Left kidney (tissue), 8 donors: ENCODE measurements at places on chromosomes 5 and 9. TPM values are rescaled to one million over a fixed set of nuclear protein-coding genes. Genes with fewer than 3 reads are reported as not detected.

Gene PRSS3
- polyA plus RNA-seq: 3.6 TPM

Gene NIPAL4
- polyA plus RNA-seq: 0.58 TPM

Gene CDH10
- polyA plus RNA-seq: 7.7 TPM

Gene PCYOX1L
- polyA plus RNA-seq: 19.2 TPM

Gene ZBED3
- polyA plus RNA-seq: 40.3 TPM

Gene MYORG
- polyA plus RNA-seq: 9.3 TPM

DNA sequence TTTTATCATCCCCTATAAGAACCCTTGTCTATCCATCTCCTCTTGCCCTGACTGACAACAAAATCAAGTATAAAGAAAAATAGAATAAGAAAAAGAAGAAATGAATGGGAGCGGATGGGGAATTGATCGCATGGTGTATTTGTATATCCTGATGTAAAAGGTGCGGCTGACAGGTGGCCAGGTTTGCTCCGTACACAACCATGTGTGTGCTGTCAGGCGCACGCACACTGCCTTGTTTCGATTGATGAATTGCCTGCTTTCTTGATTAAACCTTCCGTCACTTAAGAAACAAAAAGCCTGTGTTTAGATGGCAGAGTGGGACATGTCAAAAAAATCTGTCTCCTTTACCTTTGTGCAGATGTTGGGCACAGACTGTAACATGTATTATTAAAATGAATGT, 102.6 kb downstream of the MVB12B start:
- no peak for DNase-seq

DNA sequence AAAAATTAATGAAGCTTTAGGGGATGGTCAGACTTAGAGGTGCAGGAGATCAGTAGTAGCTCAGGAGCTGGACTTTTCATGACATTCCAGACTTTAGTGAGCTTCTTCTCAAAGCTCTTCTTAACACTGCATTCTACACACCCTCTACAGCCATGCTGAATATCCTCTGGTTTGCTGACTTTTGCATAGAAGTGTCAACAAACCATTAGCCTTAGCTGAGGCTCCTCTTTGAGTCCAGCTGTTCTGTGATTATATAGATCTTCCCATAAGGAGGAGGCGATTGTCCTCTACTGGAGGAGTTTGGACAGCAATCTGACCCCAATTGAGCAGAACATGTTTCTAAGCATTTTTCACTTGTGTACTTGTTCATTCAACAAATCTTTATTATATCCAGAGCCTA, 75.0 kb upstream of the RUSC2 start:
- DNase-seq: no peak

- peak; percentile 68 for DNase-seq
These were observed 32.1 kb downstream of the NAIF1 start for GRCh38 chr9:128034821-128035652.

DNA sequence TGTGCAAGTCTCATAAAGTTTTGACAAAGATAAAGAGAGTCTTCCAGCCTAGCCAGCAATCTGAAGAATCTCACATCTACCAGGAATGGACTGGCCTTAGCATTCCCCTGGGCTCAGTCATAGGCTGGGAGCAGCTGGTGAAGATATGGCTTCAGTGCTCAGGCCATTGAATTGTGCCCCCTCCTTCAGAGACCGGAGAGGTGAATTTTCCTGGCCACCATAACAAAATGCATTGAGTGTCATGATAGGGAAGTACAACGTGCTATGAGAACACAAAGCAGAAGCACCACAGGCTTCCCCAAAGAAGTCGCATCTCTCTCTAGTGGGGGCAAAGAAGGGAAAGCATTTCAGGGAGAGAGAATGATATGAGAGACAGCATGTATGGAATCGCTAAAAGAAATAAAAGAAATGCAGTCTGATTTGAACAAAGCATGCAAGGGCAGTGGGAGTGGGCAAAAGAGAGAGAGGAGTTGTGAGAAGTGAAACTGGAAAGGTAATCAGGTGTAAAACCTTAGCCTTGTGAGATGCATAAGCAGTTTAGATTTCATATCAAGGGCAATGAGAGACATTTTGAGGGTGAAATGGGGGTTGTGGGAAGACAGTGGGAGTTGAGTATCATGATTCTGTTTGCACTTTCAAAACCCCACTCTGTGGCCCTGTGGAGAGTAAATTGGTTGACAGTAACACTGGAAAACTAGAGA, 57.1 kb upstream of the NMUR2 start:
- DNase-seq: no peak

DNA sequence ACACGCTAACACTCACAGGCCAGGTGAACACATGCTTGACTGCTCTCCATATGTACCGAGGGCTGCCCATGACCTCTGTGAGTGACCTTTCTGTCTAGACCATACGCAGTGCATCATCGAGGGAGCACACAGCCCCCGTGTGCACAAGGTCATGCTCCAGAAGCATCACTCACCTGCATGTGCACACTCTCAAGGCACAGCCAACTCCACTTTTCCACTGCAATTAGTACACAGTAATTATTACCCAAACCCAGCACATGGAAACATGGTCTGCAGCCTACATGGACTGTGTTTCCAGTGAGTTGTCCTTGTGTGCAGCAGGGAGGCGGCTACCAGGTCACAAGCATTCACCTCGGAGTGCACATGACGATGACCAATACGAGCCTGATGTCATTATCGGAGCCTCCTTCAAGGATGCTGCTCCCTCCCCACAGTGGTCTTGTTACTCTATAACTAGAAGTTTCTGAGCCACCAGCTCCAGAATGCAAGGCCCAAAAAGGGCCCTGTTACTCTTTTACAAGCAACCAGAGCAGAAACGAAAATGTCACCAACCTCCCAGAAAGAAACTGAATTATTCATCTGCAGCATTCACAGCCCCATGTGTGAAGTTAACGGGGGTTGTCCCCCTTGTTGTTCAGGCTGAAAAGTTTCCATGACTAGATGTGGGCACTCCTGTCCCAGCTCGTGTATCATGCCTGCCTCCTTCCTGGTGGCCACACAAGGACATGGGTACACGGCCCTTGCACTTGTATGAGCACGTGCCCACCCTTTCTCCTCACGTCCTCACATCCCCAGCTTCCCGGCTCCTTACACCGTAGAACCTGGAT, 31.2 kb downstream of the SEMA4D start:
- peak; percentile 34 for DNase-seq

- DNase-seq: no peak
These were observed 123.5 kb downstream of the RASEF start for GRCh38 chr9:82939451-82939850.

GRCh38 chr9:138014563-138014945, 137.0 kb downstream of the CACNA1B start:
- DNase-seq: no peak

DNA sequence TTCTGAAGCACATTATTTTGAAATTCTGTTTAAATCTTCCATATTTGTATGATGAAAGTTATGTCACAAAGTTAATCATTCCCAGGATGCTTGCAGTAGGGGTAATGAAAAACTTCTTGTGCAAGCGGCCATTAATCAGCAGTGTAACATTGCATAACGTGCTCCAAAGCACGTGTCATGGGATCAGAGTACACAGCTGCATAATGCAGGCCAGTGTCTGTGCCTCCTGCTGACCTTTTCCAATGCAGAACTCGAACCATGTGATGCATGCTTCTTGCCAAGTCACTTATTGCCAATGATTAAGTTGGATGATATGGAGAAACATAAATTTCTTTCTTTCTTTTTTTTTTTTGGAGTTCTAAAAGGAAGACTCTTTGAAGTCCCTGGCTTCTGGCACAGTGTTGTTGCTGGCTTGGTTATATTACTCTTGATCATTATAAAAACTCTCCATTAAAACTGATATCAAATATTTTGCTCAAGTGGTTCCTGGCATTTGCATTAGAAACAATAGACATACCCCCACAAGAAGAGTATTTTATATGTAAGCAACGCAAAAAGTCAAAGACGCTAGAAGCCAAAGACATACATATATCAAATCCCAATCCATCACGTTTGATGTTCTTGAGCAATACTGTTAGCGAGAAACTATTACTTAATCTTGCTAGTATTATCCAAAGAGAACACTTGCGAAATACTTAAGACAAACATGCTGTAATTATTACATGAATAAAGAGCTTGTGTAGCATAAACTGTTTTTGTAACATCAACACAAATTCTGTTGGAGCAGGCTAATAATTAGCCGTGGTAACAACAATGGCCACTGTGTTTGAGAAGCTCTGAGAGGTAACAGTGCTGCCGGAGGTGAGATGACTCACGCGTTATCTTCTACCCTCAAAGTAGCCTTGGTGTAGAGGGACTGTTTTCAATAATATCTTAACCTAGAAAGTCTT, 164.2 kb downstream of the AUH start:
- peak; percentile 82 for DNase-seq

DNA sequence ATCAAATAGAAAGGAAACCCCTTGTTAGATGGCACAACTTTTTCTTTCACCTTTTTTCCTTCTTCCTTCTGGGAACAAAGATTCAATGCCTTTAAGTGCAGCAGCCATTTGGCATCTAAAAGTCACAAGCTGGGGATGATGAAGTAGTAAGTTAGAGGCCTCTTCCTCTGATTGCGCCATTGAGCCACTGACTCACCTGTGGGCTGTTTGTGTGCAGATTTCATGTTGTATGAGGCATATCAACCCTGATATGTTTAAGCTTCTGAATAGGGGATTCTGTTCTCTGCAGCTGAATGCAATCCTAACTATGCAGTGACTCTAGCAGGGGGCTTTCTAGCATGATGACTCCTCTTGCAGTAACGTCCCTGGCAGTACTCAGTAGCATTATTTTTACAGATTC, 599.9 kb downstream of the CSNK1G3 start:
- DNase-seq: no peak

DNA sequence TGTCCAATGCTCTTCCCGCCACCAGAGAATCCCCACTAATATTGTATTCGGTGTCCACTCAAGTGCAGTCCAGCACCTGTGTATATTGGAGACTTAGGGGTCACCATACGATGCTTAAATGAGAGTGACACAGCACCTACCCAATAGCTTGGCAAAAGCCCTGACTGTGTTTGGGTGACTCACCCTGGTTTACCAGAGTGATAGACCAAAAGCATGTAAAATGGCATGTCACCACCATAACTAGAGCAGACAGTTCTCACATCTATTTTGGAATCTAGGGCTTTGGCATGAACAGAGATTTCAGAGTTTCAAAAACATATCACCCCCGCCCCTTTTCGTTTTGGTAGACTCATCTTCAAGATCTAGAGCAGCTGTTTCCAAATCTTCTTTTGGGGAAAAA, 217.3 kb upstream of the RASEF start:
- no peak for DNase-seq

- DNase-seq: no peak
These were observed 289.0 kb downstream of the NR3C1 start for GRCh38 chr5:143114481-143114880.

DNA sequence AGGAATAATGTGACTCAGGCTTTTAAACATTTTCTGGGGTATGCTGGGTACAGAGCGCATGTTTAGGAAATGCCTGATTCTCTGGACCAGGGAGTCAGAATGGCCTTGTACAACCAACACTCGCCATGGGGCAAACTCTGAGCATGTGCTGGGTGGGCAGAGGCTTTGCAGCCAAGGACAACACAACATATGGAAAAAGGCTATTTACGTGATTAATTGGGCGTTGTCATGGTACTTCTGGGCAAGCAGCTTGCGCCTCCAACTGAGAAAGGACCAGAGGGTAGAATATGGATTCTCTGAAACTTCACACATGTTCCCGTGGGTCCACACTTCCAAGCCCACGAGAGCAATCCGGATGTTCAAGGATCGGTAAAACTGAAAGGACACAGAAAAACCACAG, 49.1 kb downstream of the NIPAL4 start:
- DNase-seq: no peak

DNA sequence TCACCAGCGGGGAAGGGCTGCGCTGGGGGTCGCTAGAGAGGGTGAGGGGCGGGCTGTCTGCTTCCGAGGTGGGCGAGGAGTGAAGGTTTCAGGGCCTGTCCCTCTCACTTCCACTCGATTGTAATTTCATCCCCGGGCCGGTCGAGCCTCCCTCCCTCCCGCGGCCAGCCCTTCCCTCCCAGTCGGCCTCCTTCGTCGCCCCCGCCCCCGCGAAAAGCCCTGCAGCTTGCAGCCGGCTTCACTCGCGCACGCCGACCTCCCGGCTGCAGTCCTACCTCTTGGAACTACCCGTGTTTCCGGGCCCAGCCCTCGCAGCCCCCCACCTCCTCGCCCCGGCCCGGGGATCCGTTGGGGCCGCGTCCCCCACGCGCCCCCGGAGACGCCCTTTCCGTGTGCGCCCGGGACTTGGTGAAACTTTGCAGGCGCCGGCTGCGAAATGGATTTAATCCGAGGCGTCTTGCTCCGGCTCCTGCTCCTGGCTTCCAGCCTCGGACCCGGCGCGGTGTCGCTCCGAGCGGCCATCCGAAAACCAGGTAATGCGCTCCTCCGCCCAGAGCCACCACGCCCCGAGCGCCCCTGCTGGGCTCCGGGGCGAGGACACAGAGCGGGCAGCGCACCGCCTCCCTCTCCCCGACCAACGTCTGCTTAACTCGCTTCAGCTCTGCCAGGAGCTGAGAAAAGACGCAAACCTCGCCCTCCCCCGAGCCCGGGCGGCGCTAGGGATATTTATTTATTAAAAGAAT, at the start of gene EGFLAM:
Gene EGFLAM (plus strand): TSS at position 241 of the 743 bp plus-strand sequence. CDS start 196 bp downstream, at position 437.
- peak; percentile 57 for DNase-seq

DNA sequence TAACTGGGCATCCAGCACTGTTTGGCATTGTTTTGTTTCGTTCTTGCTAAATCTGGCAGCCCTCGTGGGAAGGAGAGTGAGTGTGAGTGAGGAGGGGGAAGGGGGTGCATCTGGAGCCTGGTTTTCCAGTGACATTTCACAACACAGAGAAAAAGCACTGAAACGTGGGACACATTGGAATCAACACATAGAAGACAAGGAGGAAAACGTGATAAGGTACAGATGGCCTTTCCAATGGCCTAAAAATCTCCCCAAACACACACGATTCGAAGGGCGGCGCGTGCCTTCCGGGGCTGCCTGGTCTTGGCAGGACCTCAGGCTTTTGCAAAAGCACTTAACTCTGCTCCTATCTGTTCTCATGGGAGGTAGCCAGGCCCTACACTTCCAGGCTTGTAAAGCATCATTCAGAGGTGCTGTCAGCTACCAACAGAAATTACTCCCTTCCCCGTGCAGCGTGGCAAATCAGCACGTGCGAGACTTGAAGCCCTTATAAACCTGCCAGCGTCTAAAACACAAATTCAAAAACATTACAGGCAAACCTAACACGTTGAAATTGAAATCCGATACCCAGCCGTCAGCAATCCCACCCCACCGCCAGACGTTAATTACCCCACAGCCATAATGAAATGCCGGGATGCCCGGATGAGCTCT, 129.4 kb downstream of the OLFM1 start:
- DNase-seq: peak; percentile 28

GRCh38 chr5:110687485-110687884, 39.0 kb downstream of the TMEM232 start:
- no peak for DNase-seq
